Activated CD4-positive, alpha-beta T cell treated with anti-CD3 and anti-CD28 coated beads for 48 hours (primary cell): ENCODE measurements at places on chromosomes 12 and 14.

DNA sequence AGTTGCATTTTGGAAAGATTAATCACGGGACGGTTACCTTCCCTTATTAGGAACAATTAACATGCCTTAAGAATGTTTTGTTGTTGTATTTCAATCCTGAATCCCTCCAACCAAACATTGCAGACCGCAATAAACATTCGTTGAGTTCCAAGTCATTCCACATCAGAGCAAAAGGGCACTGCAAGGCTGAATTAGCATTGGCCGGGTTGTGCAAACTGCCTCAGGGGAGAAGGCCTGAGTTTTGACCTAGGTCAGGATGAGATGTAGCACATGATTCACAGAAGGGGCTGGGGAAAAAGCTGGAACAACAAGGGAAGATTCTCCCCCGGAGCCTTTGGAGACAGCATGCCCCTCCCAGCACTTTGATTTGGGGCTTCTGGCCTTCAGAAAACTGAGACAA lies 82.1 kb upstream of the BDKRB2 start:
- DNase-seq, result no peak

DNA sequence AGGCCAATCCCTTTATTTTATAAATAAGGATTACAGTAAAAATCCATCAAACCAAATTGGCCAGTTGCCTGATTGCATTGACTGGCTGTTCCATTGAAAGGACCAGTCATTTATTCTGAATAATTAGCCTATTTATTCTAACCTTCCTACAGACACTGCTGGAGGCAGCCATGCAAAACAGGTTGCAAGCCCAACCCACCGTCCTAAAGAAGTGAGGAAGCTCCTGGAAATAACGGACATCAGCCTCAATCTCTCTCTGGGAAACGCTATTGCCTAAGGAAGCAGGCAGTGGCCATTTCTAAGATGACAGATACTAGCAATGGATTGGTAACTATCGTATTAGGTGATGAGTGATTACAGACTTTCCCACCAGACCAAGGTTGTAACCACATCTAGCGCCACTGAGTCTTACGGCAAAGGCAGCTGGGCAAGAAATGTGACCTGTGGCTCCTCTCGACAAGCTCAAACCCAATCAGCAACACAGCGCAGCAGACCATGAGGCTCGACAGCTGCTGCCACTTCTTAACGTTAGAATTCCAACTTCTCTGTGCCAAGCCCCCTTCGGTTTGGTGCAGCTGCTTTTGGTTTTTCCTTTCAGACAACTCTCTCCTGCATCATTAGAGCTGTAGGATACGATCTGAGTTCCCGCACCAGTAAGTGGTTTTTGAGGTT lies 134.2 kb downstream of the KCNK10 start:
- no peak for DNase-seq

- DNase-seq, result no peak
Observed at GRCh38 chr14:22010545-22011252, 337.1 kb upstream of the OR4E1 start.

- no peak for DNase-seq
Observed at GRCh38 chr14:38350102-38350501, 94.2 kb upstream of the CLEC14A start.

DNA sequence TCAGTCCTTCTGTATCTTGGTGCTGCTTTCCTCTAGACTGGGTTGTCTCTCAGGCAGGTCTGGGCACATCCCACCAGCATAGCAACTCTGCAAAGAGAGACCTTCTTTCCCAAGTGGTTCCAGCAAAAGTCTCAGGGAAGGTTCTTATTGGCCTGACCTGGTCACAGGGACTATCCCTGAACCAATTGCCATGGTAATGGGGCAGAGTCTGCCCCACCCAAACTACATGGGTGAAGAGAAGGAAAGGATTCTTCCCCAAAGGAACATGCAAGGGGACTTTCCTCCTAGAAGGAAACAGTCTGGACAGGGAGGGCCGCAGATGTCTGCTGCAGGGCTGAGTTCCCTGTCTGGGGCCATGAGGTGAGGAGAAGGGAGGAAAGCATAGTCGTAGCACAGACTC lies 122.2 kb upstream of the NCOR2 start:
- no peak for DNase-seq

- DNase-seq, result no peak
Observed at GRCh38 chr12:19496219-19496878, 57.1 kb downstream of the AEBP2 start.

- peak; percentile 45 for DNase-seq
Observed at GRCh38 chr12:12505544-12506495, 56.8 kb downstream of the DUSP16 start.

DNA sequence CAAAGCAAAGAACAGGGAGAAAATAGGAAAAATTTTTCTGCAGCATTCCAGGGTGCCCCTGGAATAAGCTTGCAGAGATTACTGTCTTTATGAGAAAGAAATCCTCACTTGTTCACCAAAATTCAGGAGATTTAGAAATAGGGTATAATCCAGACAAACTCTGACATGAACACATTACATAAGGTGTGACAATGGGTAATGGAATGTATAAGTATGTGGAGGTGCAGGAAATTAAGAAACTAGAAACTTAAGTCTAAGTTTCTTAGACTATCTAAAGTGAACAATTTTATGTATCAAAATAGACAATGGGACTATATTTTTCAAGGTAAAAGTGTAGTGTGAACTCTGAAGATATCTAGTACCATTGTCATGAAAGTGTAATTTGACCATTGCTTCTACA lies 140.0 kb upstream of the KITLG start:
- no peak for DNase-seq

DNA sequence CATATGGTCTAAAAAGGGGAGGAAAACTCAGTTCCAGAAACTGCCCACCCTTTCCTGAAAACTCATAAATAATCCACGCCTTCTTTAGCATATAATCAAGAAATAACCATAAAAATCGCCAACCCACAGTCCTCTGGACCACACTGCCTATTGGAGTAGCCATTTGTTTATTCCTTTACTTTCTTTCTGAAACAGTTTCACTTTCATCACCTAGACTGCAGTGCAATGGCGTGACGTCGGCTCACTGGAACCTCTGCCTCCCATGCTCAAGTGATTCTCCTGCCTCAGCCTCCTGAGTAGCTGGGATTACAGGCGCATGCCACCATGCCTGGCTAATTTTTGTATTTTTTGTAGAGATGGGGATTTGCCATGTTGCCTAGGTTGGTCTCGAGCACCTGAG lies 44.2 kb downstream of the CLMN start:
- DNase-seq, result no peak

DNA sequence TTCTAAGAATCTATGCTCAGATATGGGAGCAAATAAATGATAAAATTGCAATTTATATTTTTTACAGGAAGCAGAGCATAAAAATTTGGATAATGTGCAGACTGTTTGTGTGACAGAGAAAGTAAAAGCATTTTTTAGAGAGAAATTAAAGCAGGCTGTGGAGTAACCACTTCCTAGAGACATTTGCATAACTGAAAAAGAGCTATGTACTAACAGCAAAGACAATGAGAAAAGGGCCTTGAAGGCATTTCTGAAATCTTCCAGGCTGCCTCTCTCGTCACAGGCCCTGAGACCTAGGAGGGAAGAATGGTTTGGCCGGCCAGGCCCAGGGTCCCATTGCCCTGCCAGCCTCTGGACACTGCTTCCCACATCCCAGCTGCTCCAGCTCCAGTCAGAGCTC lies 247.2 kb downstream of the ALX1 start:
- DNase-seq, result no peak

DNA sequence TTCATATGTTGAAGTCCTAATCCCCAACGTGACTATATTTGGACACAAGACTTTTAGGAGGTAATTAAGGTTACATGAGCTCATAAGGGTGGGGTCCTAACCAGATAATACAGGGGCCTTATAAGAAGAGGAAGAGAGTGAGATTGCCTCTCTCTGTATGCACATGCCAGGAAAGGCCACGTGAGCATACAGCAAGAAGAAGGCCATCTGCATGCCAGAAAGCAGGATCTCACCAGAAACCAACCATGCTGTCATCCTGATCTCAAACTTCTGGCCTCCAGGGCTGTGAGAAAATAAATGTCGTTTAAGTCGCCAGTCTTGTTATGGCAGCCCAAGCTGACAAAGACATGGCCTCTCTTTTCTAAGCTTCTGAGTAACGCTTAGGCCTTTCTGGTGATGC lies 69.0 kb upstream of the GPHB5 start:
- DNase-seq, result no peak

- DNase-seq, result no peak
Observed at GRCh38 chr12:15931590-15932053, 20.5 kb downstream of the DERA start.

DNA sequence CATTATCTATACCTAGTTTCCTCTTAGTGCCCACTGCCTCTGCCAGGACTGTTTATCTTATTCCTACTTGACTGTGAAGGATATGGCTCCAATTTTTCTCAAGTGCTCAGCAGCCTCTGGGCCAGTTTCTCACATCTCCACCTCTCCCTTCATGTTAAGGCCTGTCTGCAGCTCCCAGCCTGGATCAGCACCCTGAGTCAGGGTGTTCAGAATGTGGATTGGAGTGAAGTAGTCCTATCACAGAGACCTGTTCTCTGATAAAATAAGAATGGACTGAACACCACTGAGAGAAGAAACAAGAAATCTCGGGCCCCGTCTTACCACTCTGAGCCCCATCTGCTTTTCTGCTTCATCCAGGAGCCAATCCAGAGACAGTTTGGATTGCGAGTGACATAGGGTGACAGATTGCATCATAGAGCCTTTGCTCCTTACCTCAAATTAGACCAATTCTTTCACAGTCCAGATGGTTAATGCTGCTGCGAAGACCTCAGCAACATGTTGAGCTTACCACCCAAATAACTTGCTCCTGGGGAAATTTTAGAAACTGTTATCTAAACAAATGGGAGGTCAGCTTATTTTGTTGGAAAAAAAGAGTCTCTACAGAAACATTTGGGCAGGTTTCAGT lies 473.1 kb downstream of the PDZRN4 start:
- DNase-seq, result no peak

DNA sequence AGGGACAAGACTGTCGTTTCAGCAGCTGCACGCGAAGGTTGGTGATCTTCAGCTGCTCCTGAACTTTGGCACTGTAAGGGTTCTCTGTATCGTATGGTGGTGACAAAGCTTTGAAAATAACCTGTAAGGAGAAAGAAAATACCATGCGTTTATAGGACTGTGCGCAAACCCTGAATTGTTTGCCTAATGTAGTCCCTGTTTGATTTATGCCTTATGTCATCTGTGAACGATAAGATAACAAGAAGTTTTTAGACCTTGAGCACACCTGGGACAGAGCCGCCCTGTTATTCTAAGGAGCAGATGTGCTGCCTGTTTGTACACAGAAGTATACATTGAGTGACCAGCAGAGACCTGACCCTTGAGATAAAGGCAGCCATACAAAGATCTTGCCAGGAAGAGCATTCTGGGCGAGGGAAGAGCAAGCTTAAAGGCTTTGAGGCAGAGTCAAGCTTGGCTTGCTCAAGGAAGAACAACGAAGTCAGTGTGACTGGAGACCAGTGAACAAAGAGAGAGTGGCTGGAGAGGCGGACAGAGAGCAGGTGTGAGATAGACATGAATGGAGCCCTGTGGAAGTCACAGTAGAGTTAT lies 52.4 kb downstream of the NTN4 start:
- DNase-seq, result no peak

DNA sequence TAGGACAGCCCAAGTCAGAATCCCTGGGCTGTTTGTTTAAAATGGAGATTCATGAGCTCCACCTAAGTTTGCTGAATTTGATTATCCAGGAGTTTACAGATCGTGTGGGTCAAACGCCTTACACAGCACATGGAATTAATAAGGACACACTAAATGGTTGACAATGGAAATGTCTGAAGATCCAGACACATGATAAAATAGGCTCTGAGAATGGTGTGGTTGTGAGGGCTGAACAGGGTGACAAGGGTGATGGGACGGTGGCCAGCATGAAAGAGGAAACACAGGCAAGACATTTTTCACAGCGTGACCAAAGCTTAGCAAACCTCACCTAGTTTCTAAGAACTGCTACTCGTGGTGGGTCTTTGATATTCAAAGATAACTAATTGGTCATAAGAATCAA lies 12.5 kb downstream of the VWF start:
- DNase-seq, result no peak

DNA sequence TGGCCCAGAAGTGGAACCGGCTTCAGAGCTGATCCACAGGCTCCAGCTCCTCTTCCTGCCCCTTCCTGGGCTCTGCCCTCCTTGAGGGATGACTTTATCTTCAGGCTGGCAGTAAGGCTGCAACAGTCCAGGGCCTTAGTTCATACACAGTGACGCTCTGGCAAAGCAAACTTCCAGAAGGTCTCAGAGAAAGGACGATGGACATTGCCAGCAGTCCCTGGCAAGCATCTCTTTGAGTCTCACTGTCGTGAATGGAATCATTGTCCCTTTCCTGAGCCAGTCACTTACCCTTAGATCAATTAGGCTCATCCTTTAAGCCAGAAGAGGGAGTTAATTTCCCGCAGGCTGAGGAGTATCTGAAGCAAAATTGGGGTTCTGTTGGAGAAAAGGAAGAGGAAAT lies 8.6 kb downstream of the AK7 start:
- no peak for DNase-seq

DNA sequence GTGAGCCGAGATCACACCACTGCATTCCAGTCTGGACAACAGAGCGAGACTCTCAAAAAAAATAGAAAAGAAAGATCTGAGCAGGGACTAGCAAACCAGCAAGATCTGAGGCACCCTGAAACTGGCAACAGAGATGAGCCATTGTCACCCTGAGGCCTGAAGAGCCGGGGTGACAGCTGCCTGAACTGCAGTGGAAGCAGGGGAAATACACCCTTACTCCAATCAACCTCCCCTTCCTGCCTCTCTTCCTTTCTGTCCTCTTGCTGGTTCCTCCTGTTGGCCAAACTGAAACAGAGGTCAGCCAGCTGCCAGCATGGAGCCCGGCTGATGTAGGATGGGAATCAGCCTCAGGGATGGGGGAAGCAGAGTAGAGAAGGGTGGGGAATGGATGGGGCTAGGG lies 192.0 kb downstream of the CHST11 start:
- DNase-seq, result no peak

GRCh38 chr14:68104518-68104917 lies 284.9 kb downstream of the RAD51B start:
- no peak for DNase-seq

DNA sequence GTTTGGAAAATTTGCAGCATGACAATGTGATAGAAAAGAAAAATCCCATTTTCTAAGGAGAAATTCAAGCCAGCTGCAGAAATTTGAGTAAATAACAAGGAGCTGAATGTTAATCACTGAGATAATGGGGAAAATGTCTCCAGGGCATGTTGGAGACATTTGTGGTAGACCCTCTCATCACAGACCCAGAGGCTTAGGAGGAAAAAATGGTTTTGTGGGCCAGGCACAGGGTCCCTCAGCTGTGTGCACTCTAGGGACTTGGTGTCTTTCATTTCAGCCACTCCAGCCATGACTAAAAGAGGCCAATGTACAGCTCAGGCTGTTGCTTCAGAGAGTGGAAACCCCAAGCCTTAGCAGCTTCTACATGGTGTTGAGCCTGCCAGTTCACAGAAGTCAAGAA lies 111.4 kb upstream of the SYT10 start:
- DNase-seq, result no peak

- no peak for DNase-seq
Observed at GRCh38 chr14:22427771-22428231, 161.2 kb downstream of the DAD1 start.

GRCh38 chr14:72810201-72810600 lies 83.7 kb downstream of the DPF3 start:
- DNase-seq, result peak; percentile 68
